Stimulated activated CD8-positive, alpha-beta memory T cell treated with anti-CD3 and anti-CD28 coated beads, Interleukin-4, amount 100 ng/mL, for 1 hour (primary cell): ENCODE measurements at places on chromosomes 1 and 21.

- no peak for DNase-seq
Observed at GRCh38 chr21:31524140-31524539, 135.4 kb upstream of the SOD1 start.

DNA sequence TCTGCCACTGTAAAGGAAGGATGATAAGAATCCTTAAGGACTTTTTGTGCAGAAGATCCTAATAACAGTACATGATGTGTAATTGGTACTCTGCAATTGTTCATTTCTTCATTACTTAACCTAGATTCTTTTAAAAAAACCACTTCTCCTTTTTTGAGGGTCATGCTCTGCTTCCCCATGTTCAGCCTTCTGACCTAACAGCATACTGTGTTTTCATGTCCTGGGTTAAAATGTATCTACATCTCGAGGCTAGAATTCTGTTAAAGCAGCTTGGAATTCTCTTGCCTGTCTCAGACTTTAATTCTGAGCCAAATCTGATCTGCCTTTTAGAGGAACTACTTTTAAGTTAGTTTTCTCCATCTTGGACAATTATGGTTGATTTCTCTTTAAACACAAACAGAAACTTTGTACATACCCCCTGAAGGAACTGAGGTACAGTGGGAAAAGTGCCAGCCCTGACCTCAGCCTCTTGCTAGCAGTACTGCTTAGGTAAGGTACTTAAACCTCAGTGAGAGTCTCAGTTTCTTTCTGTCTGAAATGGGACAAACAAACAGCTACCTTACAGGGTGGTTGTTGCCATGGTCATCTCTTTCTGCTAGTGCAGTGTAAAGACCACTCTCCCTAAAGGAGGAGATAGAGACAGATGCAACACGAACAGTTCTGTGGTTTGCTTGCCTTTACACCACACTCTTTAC is 103.2 kb upstream of the DYNLT5 start:
- no peak for DNase-seq

DNA sequence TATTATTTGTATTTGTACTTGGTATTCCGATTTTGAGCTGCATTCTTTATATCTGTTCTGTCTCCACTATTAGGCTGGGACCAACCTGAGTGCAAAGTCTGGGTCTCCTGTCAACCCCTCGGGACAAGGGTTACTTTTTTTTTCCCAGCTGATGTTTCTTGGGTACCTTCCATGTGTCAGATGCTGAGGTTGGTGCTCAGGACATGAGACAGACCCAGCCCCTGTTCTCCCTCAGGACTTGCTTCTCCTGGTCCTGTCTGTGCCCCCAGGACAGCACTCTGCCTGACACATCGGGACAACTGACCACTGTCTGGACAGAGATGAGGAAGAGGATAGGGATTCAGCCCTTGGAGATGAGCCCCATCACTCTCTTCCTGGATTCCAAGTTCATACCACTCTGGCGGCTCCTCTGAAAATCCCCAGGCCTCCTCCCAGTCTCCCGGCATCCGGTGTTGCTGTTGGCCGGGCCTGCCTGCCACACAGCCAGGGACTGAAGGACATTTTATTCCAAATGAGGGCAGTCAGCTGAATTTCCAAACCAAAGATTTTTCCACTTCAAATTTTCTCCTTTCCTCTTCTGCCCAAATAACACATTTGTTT is 55.6 kb upstream of the FMOD start:
- no peak for DNase-seq

- no peak for DNase-seq
Observed at GRCh38 chr1:242011894-242012660, 13.2 kb upstream of the MAP1LC3C start.

DNA sequence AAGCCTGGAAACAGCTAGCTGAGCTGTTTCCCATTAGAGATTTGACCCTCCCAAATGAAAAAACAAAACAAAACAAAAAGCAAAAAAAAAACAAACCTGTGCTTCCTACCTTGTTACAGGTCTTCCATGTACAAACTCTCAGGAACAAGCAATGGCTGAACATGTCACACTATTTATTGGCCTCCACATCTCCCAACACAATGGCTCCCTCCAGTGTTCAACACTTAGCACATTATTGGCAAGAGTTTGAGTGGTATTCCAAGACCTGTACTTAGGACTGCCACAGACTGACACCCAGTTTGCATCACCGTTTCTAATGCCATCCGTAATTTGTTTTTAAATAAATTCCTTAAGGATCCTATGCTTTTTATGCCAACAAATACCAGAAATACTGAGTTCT is 195.0 kb upstream of the OLFM3 start:
- DNase-seq = no peak
